ENCODE measurements at places on chromosomes 4 and X.

DNA sequence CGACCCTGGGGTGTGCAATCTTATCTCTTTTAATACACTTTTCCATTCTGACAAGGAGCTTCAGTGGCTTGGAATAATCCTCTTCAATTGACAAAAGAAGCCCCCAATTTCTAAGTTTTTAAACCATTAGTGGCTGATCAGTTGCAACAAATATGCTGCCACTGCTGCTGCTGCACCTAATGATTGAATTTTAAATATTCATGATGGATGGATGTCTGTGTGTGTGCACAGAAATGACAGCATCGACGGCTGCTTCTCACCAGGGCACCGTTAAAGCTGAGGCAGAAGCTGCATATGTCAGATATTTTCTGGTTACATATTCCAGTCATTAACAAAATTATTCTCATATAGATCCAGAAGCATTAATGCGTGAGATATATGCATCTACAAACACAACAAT is 182.4 kb downstream of the MGST2 start:
- no peaks in the 10 kb centered on the region for H3K4me1 ChIP-seq
- H3K4me3 ChIP-seq, result no peak overlapping the region
- no peaks in the 10 kb centered on the region for H3K36me3 ChIP-seq
- H3K27ac ChIP-seq, result no peak overlapping the region
- no peak for DNase-seq
- peaks cover 2% of the 10 kb centered on the region for H3K27me3 ChIP-seq

GRCh38 chr4:3250956-3251690 is 2.2 kb downstream of the MSANTD1 start:
- no peak overlapping the region for H3K27ac ChIP-seq
- no peaks in the 10 kb centered on the region for H3K4me1 ChIP-seq
- DNase-seq, result peak; percentile 19
- H3K4me3 ChIP-seq, result no peak overlapping the region
- H3K36me3 ChIP-seq, result no peaks in the 10 kb centered on the region

- no peaks in the 10 kb centered on the region for H3K36me3 ChIP-seq
- peaks cover 4% of the 10 kb centered on the region for H3K27me3 ChIP-seq
- H3K4me1 ChIP-seq, result no peaks in the 10 kb centered on the region
- H3K27ac ChIP-seq, result no peak overlapping the region
- no peak for DNase-seq
- no peak overlapping the region for H3K4me3 ChIP-seq
These were observed 154.4 kb upstream of the NOCT start for GRCh38 chr4:138861135-138861534.

GRCh38 chrX:129557844-129558480 is 17.9 kb downstream of the OCRL start:
- no peak for DNase-seq
- peaks cover 11% of the 10 kb centered on the region for H3K36me3 ChIP-seq
- no peaks in the 10 kb centered on the region for H3K27me3 ChIP-seq
- no peaks in the 10 kb centered on the region for H3K4me1 ChIP-seq
- no peak overlapping the region for H3K27ac ChIP-seq
- H3K4me3 ChIP-seq, result no peak overlapping the region

- peaks cover 51% of the 10 kb centered on the region for H3K36me3 ChIP-seq
- H3K4me1 ChIP-seq, result peaks cover 39% of the 10 kb centered on the region
- no peak overlapping the region for H3K4me3 ChIP-seq
- H3K27me3 ChIP-seq, result no peaks in the 10 kb centered on the region
- no peak overlapping the region for H3K27ac ChIP-seq
These were observed 15.1 kb downstream of the TRAPPC2 start for GRCh38 chrX:13719192-13719856.

GRCh38 chr4:96103086-96103485 is 263.2 kb downstream of the PDHA2 start:
- H3K4me1 ChIP-seq, result no peaks in the 10 kb centered on the region
- H3K4me3 ChIP-seq, result no peak overlapping the region
- no peaks in the 10 kb centered on the region for H3K36me3 ChIP-seq

GRCh38 chr4:177737387-177737940 is 295.2 kb upstream of the AGA start:
- no peaks in the 10 kb centered on the region for H3K27me3 ChIP-seq
- no peaks in the 10 kb centered on the region for H3K36me3 ChIP-seq
- DNase-seq, result no peak
- H3K4me1 ChIP-seq, result no peaks in the 10 kb centered on the region
- H3K27ac ChIP-seq, result no peak overlapping the region

DNA sequence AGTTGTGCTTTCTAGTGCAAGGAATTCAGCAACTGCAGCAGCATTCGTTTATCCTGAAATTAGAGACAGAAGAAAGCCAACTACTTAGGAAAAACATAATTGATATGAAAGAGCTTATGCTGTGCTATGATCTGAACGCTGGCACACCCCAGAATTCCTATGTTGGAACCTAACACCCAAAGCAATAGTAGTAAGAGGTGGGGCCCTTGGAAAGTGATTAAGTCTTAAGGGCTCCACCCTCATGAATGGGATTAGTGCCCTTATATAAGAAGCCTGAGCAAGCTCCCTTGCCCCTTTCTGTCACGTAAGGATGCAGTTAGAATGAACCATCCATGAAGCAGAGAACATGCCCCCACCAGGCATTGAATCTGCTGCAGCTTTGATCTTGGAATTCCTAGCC is 5.4 kb upstream of the LSM6 start:
- H3K4me3 ChIP-seq, result no peak overlapping the region
- no peak for DNase-seq
- no peak overlapping the region for H3K27ac ChIP-seq
- no peaks in the 10 kb centered on the region for H3K27me3 ChIP-seq
- peaks cover 4% of the 10 kb centered on the region for H3K4me1 ChIP-seq

DNA sequence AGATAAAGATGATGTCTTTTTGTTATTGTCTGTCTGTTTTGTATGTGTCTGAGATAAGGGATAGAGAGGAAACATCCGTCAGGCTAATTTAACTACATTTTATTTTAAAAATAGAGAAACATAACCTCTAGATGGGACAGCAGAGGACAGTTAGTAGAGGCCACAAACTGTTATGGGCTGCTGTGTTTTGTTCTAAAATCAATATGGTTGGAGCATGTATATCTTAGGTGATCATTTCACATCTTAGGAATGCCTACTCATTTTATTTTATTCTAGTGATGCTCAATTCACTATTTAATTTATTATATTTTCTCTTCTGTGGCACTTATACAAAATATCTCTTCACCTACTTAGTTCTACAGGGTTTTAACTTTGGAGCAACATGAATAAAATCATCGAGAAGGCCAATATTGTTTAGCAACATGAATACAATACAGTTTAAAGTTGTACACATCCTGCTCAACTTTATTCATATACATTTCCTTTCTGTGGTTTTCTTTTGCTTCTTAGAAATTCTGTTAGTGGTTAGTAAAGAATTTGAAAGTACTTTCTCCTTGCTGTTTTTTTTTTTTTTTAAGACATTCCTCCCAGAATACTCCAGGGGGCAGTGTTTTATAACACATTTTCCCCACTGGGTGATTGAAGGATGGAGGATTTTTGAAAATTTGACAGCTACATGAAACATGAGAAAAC is 392.9 kb downstream of the UNC5C start:
- DNase-seq, result no peak
- H3K4me3 ChIP-seq, result no peak overlapping the region
- no peak overlapping the region for H3K27ac ChIP-seq
- H3K27me3 ChIP-seq, result no peaks in the 10 kb centered on the region

DNA sequence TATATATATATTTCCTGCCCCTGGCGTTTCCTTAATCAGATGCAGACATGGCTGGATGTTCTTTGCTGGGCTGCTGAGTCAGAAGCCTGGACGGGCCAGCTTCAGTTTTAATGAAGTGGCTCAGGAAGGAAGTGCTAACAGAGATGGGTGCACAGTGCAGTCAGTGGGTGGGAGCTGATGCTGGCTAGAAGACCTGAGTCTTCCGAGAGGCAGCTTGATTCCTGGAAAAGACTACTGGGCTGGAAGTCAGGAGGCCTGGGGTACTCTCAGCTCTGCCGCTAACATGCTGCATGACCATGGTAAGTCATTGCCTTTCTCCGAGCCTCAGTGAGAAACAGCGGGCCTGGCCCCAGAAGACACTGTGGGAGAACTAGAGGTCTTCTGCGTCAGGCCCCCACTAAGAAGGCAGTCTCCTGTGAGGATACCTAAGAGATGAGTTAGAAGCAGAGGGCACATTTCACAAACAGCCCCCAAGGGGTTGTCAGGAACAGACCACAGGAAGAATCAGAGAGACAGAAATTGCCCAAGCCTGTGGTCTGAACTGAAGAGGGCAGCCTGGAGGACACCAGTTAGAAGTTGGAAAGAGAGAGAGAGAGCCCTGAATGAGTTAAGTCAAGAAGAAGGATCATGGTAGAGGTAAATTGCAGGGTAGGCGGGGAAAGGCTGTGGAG is 8.3 kb upstream of the CD40LG start:
- H3K27ac ChIP-seq, result peak overlapping the region; percentile 89
- peaks cover 83% of the 10 kb centered on the region for H3K4me1 ChIP-seq
- H3K36me3 ChIP-seq, result peaks cover 4% of the 10 kb centered on the region
- no peaks in the 10 kb centered on the region for H3K27me3 ChIP-seq
- H3K4me3 ChIP-seq, result peak overlapping the region; percentile 79
- DNase-seq, result no peak

GRCh38 chrX:134712272-134712671 is 54.0 kb upstream of the PLAC1 start:
- H3K4me1 ChIP-seq, result peaks cover 7% of the 10 kb centered on the region
- H3K36me3 ChIP-seq, result no peaks in the 10 kb centered on the region
- no peaks in the 10 kb centered on the region for H3K27me3 ChIP-seq

DNA sequence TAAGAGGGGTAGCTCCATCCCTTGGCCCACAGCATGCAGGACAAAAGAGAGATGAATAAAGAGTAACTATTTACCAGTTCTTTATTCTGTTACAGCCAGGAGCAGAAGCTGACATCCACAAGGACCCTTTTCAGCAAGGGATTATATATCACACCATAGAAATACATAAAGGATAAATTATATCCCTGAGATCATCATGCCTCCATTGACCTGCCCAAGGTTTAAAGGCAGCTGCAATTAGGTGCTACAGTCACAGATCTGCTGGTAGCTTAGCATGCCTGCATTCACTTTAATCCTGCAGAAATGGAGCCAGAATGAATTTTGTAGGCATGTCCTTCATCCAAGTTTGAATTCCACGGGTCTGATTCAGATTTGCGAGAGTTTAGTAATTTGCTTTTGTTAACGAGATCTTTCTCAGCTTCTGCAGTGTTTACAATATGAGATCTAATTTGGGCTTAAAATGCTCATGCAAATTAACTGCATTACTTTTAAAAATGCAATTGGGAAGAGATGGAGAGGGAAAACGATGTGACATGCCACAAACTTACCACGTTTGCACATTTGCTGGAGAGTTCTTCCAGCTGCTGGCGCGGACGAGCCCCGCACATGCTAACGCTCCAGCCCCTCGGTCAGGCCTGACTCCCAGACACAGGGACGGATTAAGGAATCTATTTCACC is 327.0 kb upstream of the NOCT start:
- H3K4me3 ChIP-seq, result no peak overlapping the region
- peaks cover 7% of the 10 kb centered on the region for H3K27me3 ChIP-seq
- no peak overlapping the region for H3K27ac ChIP-seq
- H3K36me3 ChIP-seq, result no peaks in the 10 kb centered on the region
- no peak for DNase-seq

GRCh38 chrX:120302434-120302833 is 8.8 kb downstream of the TMEM255A start:
- H3K4me3 ChIP-seq, result no peak overlapping the region
- peaks cover 22% of the 10 kb centered on the region for H3K4me1 ChIP-seq
- DNase-seq, result peak; percentile 23
- no peaks in the 10 kb centered on the region for H3K27me3 ChIP-seq

GRCh38 chr4:150821641-150822040 is 193.4 kb downstream of the LRBA start:
- H3K27ac ChIP-seq, result no peak overlapping the region
- no peaks in the 10 kb centered on the region for H3K27me3 ChIP-seq
- H3K4me1 ChIP-seq, result peaks cover 12% of the 10 kb centered on the region
- peaks cover 47% of the 10 kb centered on the region for H3K36me3 ChIP-seq

- peaks cover 20% of the 10 kb centered on the region for H3K4me1 ChIP-seq
- H3K4me3 ChIP-seq, result no peak overlapping the region
- DNase-seq, result no peak
- H3K27me3 ChIP-seq, result no peaks in the 10 kb centered on the region
These were observed 147.7 kb downstream of the RASL11B start for GRCh38 chr4:53009824-53010223.

GRCh38 chr4:1030559-1030958 is 19.1 kb downstream of the FGFRL1 start:
- no peak overlapping the region for H3K27ac ChIP-seq
- no peak for DNase-seq
- H3K27me3 ChIP-seq, result peaks cover 2% of the 10 kb centered on the region

- no peaks in the 10 kb centered on the region for H3K27me3 ChIP-seq
- no peak for DNase-seq
- no peaks in the 10 kb centered on the region for H3K4me1 ChIP-seq
- H3K27ac ChIP-seq, result no peak overlapping the region
- H3K36me3 ChIP-seq, result no peaks in the 10 kb centered on the region
These were observed 204.7 kb upstream of the GABRA2 start for GRCh38 chr4:46594661-46595060.
